ENCODE measurements at places on chromosomes 16 and 17.

GRCh38 chr17:65029605-65030336 lies 26.8 kb downstream of the GNA13 start:
- peak; percentile 82 for DNase-seq

DNA sequence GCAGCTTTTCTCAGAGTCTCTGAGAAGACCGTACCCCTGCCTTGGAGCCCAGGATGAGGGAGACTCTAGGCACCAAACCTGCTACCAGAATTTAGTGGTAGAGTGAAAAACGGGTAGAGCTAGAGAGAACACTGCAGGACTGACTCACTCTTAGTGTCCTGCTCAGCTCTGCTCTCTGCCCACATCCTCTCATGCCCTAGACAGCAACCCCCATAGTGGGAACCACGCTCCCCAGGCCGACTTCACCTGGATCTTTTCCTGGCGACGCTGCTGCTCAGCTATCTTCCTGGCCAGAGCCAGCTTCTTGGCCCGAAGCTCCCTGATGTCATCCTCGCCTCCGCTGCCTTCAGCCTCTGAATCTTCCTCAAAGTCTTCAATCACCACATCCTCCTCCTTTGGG lies 26.7 kb downstream of the HIC1 start:
- no peak for DNase-seq

- DNase-seq: peak; percentile 80
These were observed 38.4 kb upstream of the ARL4D start for GRCh38 chr17:43360376-43360738.

- DNase-seq: no peak
These were observed 25.4 kb downstream of the PELP1 start for GRCh38 chr17:4678448-4679026.

DNA sequence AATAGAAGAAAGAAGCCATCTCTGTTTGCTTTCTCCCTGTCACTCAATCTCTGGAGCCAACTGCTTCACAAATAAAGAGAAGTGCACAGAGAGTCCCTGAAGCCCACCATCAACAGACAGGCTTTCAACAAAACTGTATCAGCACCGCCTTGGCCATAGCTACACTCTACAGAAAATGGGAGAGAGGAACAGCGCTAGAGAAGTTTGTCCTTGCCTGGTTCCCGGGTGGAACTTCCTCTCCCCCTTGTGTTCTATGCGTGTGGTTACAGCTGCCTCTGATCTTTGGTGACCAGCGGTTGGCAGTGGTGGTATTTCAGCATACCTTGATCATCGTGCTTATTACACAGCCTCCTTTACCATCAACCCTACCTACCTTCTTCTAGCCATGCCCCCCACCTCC lies 91.4 kb upstream of the CCL2 start:
- DNase-seq: peak; percentile 65

- peak; percentile 8 for DNase-seq
These were observed 5.7 kb downstream of the TMED6 start for GRCh38 chr16:69345923-69346322.

GRCh38 chr16:78675951-78676792 lies 576.7 kb downstream of the WWOX start:
- no peak for DNase-seq

GRCh38 chr17:57733085-57733484 lies 12.0 kb downstream of the CCDC182 start:
- DNase-seq: no peak

- no peak for DNase-seq
These were observed 91.8 kb downstream of the NCOR1 start for GRCh38 chr17:16123531-16123930.

- DNase-seq: no peak
These were observed 5.3 kb downstream of the RPL13 start for GRCh38 chr16:89565506-89566372.

DNA sequence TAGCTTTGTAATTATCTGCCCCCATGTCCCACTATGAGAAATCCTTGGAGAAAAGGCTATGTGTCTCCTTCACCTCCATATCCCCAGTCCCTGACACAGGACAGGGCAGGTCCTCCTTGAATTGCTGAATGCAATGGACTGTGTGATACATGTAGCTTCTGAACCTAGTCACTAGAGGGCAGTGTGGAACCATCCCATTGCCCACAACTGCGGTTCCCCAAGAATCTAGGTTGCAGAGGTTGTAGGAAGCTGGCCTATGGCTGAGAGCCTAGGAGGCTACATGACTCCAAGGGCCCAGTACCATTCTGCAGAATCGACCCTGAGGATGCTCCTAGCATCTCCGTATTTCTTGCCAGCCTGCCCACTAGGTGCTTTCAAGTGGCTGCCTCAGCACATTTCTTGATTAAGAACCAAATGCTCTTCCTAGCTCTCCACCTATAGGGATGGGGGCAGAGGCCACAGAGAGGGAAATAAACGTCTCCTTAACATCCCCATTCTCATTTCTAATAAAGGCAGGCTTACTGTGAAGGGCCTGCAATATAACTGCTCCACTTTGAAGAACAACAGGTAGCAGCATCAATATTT lies 394.0 kb downstream of the CA10 start:
- peak; percentile 75 for DNase-seq

All from AML-193 (cell line).